ENCODE measurements at places on chromosomes 3 and 15.

DNA sequence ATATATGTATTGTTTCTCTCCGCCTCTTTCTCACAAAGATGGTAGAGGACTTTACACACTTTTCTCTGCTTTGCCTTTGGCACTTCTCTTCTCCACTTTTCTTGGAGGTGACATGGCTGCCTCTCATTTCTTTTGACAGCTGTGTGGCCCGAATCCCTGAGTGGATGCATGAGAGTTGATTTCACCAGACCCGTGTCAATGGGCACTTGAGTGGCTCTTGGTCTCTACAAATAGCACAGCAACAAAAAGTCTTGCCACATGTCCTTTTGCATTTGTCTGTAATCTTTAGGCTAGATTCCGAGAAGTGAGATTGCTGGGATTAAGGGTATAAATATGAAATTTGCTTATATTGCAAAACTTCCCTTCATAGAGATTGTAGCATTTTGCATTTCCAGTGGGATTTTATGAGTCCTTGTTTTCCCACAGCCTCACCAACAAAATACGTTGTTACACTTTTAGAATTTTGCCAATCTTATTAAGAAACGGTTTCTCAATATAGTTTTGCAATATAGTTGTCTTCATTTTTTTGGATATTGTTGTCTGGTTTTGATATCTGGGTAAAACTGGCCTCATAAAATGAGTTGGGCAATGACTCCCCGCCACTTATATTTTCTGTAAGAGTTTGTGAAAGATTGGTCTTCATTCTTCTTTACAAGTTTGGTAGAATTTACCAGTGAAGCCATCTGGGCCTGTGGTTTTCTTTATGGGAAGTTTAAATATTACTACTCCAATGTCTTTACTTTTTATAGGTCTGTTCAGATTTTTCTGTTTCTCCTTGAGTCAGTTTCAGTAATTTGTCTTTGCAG, 5.2 kb upstream of the TRPM1 start:
- DNase-seq, result no peak

GRCh38 chr3:150798122-150798618, 35.2 kb upstream of the SIAH2 start:
- DNase-seq, result peak; percentile 18

- DNase-seq, result no peak
These were observed 15.1 kb downstream of the TTC14 start for GRCh38 chr3:180617049-180617448.

DNA sequence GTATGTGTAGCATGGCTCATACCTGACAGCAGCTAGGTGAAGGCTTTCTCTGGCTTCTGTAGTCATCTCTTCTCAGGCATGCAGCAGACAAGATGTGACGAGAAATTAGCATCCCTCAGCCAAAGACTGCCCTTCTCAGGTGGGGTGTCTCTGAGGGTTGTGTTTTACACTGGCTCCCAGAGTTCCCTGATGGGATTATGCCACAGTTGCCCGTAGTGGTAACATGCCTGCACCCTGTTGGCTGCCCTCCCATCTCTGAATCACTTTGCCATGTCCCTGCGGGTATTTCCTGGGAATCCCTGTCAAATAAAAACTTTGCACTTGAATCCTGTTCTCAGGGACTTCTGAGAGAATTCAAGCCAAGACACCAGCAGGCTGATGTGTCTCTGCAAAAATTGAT, 70.5 kb downstream of the LRTM1 start:
- DNase-seq, result no peak

- peak; percentile 23 for DNase-seq
These were observed 12.2 kb downstream of the CAV3 start for GRCh38 chr3:8745619-8746370.

Measured in Caco-2 (cell line).